ENCODE measurements at places on chromosomes 16 and 17.

- DNase-seq, result no peak
Observed at GRCh38 chr16:79334127-79334526, 266.4 kb downstream of the MAF start.

DNA sequence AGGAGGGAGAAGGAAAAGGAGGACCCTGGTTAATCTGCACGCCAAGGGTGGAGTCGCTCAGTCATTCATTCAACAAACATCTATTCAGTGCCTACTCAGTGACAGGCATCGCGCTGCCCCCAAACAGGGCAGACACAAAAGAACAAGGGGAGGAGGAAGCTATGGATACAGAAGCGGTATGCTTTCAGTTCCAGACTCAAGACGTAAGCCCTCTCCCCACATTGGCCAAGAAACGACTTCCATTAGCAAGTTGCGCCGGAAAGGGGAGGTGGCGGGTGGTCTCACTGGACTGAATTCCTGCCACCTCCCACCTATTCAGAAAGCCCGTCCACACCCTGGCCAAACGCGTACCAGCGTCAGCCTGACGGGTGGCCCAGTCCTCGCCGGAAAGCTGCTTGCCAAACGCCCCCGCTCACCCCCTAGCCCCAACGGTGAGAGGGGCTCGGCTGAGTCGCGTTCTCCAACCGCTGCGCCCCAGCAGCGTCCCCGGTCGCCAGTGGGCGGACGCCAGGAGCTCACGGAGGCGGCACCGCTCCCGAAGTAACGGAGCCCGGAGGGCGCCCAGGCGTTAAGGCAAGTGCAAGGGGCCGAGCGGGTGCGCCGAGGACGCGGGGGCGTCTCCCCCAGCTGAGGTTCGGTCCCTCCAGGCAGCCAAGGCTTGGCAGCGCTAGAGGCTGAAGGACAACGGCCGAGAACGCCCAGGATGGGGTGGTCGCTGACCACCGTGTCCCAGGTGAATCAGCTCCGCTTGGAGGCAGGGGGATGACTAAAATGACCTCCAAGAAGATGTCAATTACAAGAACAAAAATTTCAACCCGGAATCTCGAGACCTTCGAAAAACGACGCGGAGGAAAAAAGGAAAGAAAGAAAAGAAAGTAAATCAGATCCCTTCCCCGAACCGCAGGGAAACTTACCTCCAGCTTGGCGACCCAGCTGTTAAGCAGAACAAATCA lies 470.7 kb downstream of the SOX9 start:
- DNase-seq, result no peak

GRCh38 chr16:15865742-15866141 lies 8.9 kb upstream of the MYH11 start:
- no peak for DNase-seq

DNA sequence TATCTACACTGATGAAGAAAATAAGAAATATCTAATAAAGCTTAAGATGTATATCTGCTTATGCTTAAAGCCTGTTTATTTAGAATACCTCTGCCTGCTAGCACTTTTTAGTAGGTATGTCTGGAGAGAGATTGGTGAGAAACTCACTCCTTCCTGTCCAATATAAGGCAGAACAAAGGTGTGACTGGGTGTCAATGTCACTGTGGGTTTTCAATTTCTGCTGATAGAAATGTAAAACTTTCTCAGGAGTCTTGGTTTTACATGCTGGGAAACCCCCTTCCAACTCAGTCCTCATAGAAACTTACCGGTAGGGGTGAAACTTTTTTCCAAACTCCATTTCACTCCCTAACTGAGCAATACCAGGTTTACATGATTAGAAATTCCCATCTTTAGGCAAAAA lies 17.8 kb upstream of the MPHOSPH6 start:
- no peak for DNase-seq

Measured in NCI-H226 (cell line).